ENCODE measurements at places on chromosomes 4 and X.

DNA sequence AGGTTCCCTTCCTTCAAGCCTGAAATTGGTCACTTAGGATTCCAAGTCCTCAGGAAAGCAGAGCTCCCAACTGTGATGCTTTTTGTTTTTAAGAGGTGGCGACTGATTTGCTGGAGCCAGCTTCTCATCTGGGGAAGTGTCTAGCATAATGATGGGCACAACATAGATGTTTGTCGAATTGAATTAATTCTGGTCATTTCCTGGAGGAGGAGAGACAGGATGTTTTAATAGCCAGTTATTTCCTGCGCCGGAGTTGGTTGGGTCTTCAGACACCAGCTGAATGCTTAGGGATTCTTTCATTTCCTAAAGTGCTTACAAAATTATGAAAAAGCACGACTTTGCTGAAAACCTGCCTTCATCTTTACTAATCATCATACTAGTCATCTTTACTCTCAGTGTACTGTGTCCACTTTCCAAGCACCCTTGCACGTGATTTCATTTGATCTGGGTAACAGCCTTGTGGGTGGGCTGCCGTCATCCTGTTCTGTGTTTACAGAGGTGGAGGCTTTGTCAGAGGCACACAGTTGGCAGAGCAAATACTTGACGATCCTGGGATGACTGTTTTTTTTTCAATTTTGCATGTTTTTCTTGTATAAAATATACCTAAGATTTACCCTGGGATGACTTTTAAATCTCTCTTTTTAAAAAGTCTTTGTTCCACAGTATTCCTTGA, 49.5 kb downstream of the RGS12 start:
- no peak for DNase-seq

GRCh38 chr4:55347610-55348228, 1.7 kb downstream of the SRD5A3 start:
- no peak for DNase-seq

- DNase-seq: no peak
Observed at GRCh38 chr4:145881576-145881975, 57.0 kb downstream of the ZNF827 start.

GRCh38 chr4:98516042-98516440, 142.4 kb downstream of the TSPAN5 start:
- no peak for DNase-seq

DNA sequence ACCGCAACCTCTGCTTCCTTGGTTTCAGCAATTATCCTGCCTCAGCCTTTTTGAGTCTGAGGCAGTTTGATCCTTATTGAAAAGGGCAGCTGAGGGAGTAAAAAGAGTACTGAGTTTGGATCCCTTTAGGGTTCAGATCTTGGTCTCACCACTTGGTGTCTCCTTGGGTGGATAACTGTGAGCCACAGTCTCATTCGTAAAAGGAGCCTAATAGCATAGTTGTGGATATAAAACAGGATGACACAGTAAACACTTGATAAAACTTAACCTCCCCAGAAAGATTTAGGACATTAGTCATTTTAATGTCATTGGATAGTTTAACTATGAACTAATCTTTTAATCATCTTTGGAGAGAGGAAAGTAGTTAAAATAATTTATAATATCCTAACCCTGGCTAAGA, 173.0 kb downstream of the ANK2 start:
- no peak for DNase-seq

DNA sequence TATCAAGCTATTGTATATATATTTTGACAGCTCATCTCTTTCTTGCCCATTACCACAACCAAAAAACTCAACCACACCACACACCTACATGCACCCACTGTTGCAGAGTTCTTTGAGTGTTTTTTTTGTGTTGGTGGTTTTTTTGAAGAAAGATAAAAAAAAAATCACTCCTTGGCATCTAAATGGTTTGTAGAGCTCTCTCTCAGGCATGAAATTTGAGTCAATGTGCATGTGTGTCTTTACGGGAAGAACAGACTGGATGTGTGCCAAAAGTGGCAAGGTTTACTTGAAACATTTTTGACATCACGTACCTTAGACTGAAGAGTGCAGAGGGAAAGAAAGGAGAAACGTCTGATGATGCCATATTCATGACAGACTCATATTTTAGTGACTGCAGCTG, 154.2 kb downstream of the FHIP1A start:
- no peak for DNase-seq

DNA sequence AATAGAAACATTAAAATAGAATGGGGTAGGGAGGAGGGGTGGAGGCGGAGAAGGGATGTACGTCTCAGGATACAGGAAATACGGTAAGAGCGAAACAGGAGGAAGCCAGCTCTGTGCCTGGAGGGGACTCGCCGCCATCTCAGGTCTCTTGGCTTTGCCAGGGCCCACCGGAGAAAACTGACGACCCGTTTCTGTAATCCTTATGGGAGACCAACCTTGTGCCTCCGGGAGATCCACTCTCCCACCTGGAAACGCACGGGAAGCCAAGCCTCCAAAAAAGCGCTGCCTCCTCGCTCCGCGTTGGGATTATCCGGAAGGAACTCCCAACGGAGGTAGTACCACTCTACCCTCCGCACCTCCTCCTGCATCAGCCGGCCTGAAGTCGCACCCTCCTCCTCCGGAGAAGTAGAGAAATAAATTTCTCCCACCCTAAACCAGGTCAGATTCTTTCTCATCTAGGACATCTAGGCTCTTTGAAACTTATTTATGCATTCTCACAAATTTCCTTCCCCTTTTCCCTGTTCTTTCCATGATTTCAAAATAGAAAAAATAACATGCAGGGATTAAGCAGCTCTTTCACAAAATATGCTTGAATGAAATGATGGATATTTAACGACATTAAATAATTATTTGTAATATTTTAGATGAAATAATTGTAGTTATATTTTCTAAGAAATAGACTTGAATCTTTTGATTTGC, at the start of gene NBDY:
TSS of gene NBDY (plus strand) at position 92 of the 699 bp plus-strand sequence. CDS start at position 203, 111 bp downstream.
- peak; percentile 12 for DNase-seq

GRCh38 chr4:155712846-155713245, 46.0 kb upstream of the GUCY1B1 start:
- DNase-seq: no peak

- DNase-seq: no peak
Observed at GRCh38 chr4:75831856-75832405, 70.3 kb downstream of the PPEF2 start.

- no peak for DNase-seq
Observed at GRCh38 chrX:153794897-153795816, 689 bp downstream of the SSR4 start.

GRCh38 chrX:42442745-42443144, 335.2 kb downstream of the PPP1R2C start:
- no peak for DNase-seq

DNA sequence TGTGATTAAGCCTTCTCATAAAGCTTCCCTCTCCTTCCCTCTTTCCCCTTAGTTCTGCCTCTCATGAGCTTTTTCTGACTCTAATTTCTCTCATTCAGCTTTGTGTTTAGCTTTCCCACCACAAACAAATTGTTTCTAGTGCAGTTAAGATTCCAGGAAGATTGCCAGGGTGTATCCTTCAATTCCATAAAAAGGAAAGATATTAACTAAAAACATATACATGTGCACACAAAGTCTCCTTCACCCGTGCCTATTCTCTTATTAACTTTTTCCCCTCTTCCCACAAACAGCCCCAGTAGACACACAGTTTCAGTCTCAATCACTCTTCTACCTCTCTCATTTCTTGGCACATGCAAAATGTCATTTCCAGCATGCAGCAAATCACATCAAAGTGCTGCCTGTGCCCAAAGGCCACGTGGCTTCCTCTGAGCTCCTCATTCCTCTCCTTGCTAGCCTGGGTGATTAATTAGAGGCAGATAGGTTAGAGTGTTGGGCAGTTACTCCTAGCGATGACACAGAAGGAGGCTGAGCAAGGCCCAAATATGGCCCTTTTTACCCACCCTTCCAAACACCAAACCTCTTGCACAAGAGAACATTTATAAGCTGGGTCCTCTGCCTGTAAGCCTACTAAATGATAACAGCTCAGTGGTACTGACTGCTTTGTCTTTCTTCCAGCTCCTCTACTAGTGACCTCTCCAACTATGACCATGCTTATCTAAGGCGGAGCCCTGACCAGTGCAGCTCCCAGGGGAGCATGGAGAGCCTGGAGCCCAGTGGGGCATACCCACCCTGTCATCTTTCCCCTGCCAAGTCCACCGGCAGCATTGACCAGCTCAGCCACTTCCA, 159.6 kb downstream of the SOWAHB start:
- DNase-seq: no peak

- no peak for DNase-seq
Observed at GRCh38 chr4:85557016-85557901, 82.3 kb downstream of the ARHGAP24 start.

DNA sequence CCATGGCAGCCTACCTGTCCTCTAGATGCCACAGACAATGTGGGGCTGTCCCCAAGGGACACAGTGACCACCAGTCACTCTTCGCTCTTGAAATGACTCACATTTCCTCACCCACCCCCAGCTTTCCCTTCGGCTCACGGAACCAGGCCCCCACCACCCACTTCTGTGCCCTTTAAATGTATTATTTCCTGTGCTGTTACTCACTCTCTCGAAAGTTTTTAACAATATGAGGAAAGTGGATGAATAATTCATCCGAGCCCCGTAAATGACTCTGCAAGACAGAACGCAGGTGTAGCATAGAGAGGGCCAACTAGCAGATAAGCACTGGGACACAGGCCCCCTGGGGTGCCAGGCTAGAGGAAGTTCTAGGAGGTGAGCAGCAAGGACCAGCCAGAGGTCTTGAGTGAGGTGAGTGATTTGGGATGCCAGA, 179.5 kb upstream of the TBL1X start:
- DNase-seq: peak; percentile 50

DNA sequence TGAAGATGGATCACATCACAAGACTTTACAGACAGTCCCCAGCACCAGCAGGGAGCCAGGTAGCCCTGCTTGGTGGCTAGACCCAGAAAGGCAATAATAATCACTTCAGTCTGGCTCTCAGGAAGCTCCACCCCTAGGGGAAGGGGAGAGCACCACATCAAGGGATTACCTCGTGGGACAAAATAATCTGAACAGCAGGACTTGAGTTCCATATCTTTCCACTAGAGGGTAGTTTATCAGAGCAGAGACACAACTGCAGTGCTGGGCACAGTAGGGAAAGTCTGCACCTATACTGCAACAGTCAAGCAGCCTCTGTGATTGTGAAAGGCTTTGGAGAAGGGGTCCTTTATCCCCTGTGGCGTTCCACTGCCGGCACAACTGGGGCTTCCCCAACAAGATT, 547.0 kb upstream of the POU3F4 start:
- DNase-seq: no peak

GRCh38 chrX:103830848-103831247, 1.2 kb downstream of the RAB9B start:
- DNase-seq: no peak

DNA sequence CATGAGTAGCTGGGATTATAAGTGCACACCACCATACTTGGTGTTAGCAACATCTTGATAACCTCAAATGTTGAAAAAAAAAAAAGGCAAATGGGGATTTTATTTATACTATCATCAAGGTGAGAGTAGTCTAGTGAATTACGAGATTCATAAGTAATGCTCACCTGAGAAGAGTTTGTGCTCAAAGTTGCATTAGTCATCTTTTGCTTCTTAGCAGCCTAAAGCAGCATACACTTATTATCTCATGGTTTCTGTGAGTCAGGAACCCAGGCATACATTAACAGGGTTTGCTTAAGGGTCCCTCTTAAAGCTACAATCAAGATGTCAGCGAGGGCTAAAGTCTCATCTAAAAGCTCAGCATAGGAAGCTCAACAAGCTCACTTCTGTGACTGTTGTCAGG, 8.2 kb upstream of the EXOSC9 start:
- no peak for DNase-seq

DNA sequence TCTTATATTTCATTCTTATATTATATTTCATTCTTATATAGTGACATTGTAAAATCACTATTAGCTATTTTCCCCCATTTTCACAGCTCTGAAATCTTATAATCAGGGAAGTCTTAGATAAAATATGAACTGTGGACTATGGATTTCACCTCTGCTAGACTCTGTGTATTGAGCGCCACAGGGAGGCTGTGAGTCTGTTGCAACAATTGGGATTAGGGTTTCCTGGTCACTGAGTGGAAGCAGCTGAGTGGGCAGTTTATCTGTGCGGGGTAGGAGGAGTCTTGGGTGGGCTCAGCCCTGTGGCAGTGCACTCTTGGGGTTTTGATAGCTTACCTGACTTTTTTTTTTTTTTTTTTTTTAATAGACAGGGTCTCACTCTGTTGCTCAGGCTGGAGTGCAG, 249.5 kb downstream of the PTTG2 start:
- no peak for DNase-seq

GRCh38 chr4:151105454-151106032, 6.1 kb downstream of the RPS3A start:
- DNase-seq: no peak

GRCh38 chr4:100042235-100042634, 92.2 kb upstream of the H2AZ1 start:
- no peak for DNase-seq

GRCh38 chr4:23333946-23334878, 555.6 kb downstream of the PPARGC1A start:
- DNase-seq: no peak

GRCh38 chrX:56248492-56248891, 16.3 kb downstream of the KLF8 start:
- no peak for DNase-seq

DNA sequence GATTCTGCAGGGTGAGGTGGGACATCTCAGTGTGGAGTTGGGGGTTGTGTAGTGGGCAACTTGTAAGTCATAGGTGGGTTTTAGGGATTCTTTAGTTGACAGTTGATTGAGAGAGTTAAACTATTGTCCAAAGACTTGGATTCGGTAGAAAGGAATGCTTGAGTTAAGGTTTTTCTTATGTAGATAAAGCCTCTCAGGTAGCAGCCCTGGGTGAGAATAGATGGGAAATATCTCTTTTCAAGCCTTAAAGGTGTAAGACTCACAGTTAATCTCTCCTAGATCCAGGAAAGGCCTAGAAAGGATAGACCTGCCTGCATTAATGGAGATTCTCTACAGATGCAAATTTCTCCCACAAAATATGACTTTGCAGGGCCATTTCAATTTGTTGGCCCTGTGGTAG, 108.4 kb downstream of the ARSJ start:
- DNase-seq: no peak

- no peak for DNase-seq
Observed at GRCh38 chr4:188428935-188429334, 289.7 kb downstream of the TRIML1 start.

GRCh38 chr4:53752124-53752523, 160.8 kb upstream of the LNX1 start:
- no peak for DNase-seq

DNA sequence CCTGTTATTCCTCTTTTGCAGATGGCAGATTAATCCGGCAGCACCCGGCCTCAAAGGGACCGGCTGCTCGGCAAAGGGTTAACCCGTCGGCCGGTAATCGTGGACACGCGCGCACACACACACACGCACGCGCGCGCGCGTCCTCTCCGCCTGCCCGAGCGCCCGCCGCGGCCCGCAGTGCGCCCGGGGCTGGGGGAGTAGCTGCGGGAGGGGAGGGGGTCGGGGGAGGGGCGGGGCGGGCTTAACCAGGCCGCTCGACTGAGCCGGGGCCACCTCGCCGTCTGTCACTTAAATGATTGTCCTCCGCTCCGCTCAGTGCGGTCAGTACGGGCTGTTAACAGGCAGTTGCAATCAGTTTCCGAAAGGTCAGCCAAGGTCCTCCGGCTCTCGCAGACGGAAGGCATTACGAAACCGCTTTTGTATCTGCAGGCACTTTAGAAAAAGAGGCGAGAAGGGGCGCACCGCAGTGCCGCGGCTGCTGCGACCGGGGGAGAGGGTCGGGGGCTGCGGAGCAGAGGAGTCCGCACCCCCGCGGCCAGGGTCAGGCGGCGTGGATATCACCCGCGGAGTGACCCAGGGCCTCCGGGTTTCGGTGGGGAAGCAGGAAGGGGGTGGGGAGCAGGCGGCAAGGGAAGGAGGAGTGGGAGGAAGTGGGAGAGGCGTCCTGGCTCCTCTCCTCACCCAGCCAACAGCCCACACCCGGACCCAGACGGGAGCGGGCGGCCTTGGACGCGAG, 57.3 kb upstream of the BCOR start:
- no peak for DNase-seq

Data from stimulated activated CD8-positive, alpha-beta memory T cell treated with anti-CD3 and anti-CD28 coated beads, Interleukin-7, amount 100 ng/mL, for 48 hours (primary cell).